Aorta (tissue), 5 donors: ENCODE measurements at places on chromosomes 1 and 21. TPM values are rescaled to one million over a fixed set of nuclear protein-coding genes. Genes with fewer than 3 reads are reported as not detected.

- H3K4me1 ChIP-seq = no peaks in the 10 kb centered on the region
- H3K4me3 ChIP-seq = no peak overlapping the region
Observed at GRCh38 chr1:241934201-241934848, 23.2 kb upstream of the BECN2 start.

Gene SH2D1B
- 0.10 TPM for polyA plus RNA-seq

Gene KLF17
- polyA plus RNA-seq = 0.13 TPM

- no peak overlapping the region for H3K4me3 ChIP-seq
- no peaks in the 10 kb centered on the region for H3K36me3 ChIP-seq
- no peaks in the 10 kb centered on the region for H3K4me1 ChIP-seq
- H3K27me3 ChIP-seq = no peaks in the 10 kb centered on the region
- no peak overlapping the region for H3K27ac ChIP-seq
- DNase-seq = no peak
Observed at GRCh38 chr1:98260839-98261238, 340.0 kb upstream of the DPYD start.

Gene S100A9
- polyA plus RNA-seq = 485 TPM

- H3K36me3 ChIP-seq = no peaks in the 10 kb centered on the region
- DNase-seq = no peak
- H3K27me3 ChIP-seq = no peaks in the 10 kb centered on the region
- H3K4me3 ChIP-seq = no peak overlapping the region
- H3K27ac ChIP-seq = no peak overlapping the region
- no peaks in the 10 kb centered on the region for H3K4me1 ChIP-seq
Observed at GRCh38 chr1:12561121-12561520, 56.9 kb downstream of the DHRS3 start.

GRCh38 chr1:79874289-79874688, 867.8 kb upstream of the ADGRL4 start:
- H3K4me1 ChIP-seq = no peaks in the 10 kb centered on the region
- H3K36me3 ChIP-seq = no peaks in the 10 kb centered on the region
- no peak overlapping the region for H3K27ac ChIP-seq
- no peak for DNase-seq

Gene ORC1
- 0.38 TPM for polyA plus RNA-seq

Gene NOS1AP
- polyA plus RNA-seq = 0.97 TPM

GRCh38 chr1:6248932-6249738, 5.2 kb downstream of the HES3 start:
- H3K27me3 ChIP-seq = no peaks in the 10 kb centered on the region
- no peak for DNase-seq
- H3K27ac ChIP-seq = no peak overlapping the region

- H3K4me3 ChIP-seq = no peak overlapping the region
- no peaks in the 10 kb centered on the region for H3K27me3 ChIP-seq
Observed at GRCh38 chr1:222697826-222698225, 14.5 kb downstream of the AIDA start.

GRCh38 chr1:161391611-161392010, 23.9 kb upstream of the CFAP126 start:
- H3K27ac ChIP-seq = no peak overlapping the region
- H3K27me3 ChIP-seq = no peaks in the 10 kb centered on the region
- no peaks in the 10 kb centered on the region for H3K36me3 ChIP-seq
- DNase-seq = no peak

DNA sequence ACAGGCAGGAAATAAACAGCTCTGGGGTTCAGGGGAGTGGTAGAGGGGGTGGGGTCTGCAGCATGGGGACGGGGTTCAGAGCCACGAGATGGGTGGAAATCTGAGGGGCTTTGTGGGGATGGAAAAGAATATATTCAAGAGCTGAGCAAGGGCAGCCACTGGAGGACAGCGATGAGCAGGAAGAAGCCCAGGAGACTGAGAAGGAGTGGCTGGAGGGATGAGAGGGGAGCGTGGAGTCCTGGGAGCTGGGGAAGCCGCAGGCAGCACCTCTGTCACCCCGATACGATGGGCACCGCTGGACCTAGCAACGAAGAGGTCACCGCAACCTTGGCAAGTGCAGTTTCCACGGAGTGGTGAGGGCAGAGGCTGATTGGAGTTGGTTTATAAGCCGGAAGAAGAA, 10.0 kb upstream of the KCNAB2 start:
- no peaks in the 10 kb centered on the region for H3K27me3 ChIP-seq
- no peaks in the 10 kb centered on the region for H3K4me1 ChIP-seq
- DNase-seq = no peak
- H3K27ac ChIP-seq = no peak overlapping the region

Gene HSD11B1
- polyA plus RNA-seq = 10.2 TPM

Gene FCRL4
- not detected for polyA plus RNA-seq

DNA sequence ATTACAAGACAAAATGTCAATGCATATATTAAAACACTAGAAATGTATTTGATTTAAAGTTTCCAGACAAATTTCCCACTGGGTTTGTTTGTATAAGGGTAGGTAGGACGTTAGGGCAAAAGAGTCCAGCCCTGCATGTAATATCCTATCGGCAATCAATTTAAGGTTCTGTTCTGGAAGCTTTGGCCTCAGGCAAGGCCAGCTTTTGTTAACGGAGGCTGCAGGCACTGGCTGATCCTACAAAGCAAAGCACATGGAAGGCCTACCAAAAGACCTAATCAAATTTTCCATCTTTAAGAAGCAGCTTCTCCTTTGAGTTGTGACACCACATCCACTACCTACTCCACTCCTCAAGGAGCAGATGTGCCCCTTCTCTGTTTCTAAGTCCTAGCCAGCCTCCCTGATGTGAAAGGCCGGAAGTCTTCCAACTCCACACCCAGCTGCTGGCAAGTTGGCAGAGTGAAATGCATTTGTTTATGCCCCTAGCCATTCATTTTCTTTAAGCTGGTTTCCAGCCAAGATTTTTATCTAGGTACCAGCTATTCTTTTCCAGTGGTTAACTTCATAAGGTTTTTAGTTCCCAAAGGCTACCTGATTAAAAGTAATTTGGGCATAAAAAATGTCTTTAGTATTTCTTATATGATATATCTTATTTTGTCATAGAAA, 452.6 kb downstream of the PTBP2 start:
- no peak for DNase-seq
- H3K27me3 ChIP-seq = no peaks in the 10 kb centered on the region
- no peak overlapping the region for H3K27ac ChIP-seq
- H3K36me3 ChIP-seq = no peaks in the 10 kb centered on the region

DNA sequence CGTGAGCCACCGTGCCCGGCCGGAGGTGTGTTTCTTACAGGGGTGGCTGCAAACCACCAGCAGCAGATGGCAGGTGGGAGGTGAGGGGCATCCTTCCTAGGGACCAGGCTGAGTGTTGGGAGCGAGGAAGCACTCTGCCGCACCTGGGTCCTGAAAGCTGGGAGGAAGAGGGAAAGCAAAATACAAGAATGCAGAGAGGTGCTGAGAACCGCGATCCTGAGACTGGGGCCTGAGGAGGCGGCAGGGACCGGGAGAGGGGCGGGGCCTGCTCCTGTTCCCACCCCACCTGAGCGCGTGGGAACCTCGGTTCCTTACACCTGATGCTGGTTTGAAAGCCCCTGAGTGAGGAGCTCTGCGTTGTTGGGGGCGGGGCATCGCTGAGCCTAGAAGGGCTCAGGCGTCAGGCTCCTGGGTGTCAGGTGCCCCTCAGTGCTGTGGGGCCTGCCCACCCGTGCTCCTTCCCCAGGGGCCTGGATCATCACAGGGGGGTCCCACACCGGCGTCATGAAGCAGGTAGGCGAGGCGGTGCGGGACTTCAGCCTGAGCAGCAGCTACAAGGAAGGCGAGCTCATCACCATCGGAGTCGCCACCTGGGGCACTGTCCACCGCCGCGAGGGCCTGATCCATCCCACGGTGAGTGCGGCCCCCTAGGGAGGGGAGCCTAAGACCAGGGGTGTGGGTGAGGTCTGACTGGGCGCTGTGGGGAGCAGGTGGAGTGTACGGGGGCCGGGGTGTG, 15.5 kb downstream of the TRPM2 start:
- no peak overlapping the region for H3K4me3 ChIP-seq
- H3K27ac ChIP-seq = no peak overlapping the region
- no peaks in the 10 kb centered on the region for H3K27me3 ChIP-seq
- H3K36me3 ChIP-seq = no peaks in the 10 kb centered on the region

DNA sequence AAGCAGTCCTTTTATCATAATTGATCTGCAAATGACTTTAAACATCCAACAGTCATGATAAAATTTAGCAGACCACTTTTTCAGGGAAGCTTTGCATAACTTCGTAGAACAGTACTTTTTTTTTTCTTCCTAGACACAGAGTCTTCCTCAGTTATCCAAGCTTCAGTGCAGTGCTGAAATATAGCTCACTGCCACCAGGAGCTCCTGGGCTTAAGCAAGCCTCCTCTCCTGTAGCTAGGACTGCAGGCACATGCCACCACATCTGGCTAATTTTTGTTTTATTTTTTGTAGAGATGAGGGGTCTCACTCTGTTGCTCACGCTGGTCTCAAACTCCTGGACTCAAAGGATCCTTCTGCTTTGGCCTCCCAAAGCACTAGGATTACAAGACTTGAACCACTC, 3.8 kb downstream of the F13B start:
- H3K27ac ChIP-seq = no peak overlapping the region
- DNase-seq = no peak
- H3K4me1 ChIP-seq = no peaks in the 10 kb centered on the region
- no peak overlapping the region for H3K4me3 ChIP-seq
- H3K36me3 ChIP-seq = no peaks in the 10 kb centered on the region
